Omental fat pad (tissue), 4 donors: ENCODE measurements at places on chromosomes 13 and 19. TPM values are rescaled to one million over a fixed set of nuclear protein-coding genes. Genes with fewer than 3 reads are reported as not detected.

Gene ZNF835
- 8.1 TPM for total RNA-seq

Gene CCDC70
- total RNA-seq = not detected

- DNase-seq = no peak
Measured at GRCh38 chr13:63041640-63042414, 1626.2 kb upstream of the PCDH20 start.

DNA sequence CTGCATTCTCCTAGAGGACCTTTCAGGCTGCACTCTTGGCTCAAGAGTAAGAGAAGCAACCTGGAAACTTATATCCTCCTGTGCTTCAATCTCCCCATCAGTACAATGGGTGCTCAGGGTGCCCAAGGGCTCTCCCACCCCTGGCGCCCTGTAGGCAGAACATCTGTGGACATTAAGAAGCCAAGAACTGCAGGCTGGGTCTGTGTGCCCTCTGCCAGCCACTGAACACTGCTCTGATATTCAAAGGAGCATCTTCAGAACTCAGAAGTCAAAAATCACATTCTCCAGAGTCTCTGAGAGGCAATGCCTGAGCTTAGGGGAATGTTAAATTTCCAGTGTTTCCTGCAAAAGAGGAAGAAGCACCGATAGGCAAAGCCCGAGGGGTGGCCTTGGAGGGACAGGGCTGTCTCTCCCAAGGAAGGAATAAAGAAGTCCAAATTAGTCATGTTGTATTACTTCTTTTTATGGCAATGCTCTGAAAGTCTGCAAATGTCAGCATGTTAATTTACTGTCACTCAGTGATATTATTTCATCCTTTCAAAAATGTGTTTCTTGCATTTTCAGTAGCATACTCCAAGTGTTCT, 88.1 kb downstream of the TSHZ3 start:
- no peak for DNase-seq

DNA sequence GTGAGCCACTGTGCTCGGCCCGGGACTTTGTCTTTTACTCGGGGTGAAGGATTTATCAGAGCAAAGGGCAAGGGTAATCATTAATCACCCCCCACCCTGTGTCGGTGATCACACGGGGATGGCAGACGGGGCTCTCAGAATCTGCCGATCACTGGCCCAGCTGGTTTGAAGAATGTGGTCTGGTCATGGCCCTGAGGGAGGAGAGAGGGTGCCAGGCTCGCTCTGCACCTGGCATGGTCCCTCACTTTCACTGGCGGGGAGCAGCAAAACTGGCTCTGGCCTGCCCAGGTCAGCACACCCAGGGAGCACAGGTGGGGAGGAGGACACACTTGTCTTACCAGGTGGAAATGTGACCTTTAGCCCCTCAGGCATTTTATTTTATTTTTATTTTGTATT, 10.2 kb downstream of the REEP6 start:
- no peak for DNase-seq

GRCh38 chr19:38464421-38465082, 31.1 kb downstream of the RYR1 start:
- no peak for DNase-seq

DNA sequence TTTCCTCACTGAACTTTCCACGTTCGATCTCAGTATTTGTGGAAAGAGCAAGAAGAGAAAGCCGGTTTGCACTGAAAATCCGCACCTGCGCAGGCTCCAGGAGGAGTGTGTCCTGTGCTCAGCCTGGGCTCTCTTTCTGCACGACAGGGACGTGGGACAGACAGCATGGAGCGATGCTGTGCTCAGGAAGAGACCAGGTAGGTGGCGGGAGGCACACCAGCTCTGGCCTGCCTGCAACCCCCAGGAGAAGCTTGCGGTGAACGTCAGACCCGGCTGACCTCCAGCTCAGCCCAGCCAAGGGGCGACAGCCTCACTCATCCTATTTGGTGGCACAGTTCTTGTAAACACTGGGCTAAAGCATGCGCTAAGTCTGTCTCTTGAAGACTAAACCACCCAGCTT, 35.9 kb downstream of the NAXD start:
- DNase-seq = no peak
